ENCODE measurements at places on chromosomes 7 and 10.

DNA sequence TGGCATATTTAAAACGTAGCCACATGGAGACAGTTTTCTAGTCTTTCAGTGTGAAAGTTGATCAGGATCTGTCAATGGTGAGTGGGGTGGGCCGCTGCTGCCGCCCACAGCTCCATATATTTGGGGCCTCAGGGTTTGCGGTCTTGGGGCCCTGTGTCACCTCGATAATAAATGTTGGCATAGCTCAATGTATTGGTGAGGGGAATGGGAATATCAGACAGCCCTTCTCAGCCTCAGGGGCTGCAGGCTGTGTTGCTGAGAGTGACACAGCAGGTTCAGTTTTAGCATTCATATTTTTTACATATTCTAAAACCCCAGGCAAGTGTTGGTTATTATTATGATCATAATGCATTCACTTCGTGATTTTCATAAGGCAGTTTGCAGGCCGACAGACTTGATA is 5.3 kb downstream of the CDH23 start:
- DNase-seq = no peak

DNA sequence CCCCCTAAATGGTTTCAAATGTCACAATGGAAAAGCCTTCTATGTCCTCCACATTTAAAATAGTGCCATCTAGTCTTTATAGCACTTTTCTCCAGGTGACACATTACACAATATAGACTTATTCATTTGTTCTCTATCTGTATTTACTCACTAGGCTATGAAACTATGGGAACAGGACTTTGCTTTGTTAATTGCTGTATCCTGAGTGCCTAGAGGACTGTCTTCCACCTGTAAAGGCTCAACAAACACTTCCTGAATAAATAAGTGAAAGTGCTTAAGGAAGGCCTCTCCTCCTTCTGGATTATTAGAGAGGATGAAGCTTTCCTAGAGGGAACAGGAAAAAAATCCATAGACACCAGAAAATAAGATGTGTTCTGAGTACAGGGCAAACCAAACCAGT is 397.6 kb upstream of the LRRN3 start:
- no peak for DNase-seq

GRCh38 chr10:3426190-3426845 is 253.7 kb upstream of the PITRM1 start:
- DNase-seq = no peak

GRCh38 chr7:137287651-137288258 is 55.8 kb downstream of the PTN start:
- DNase-seq = no peak

- no peak for DNase-seq
Observed at GRCh38 chr7:141444961-141445360, 106.2 kb upstream of the AGK start.

- DNase-seq = no peak
Observed at GRCh38 chr7:46682836-46683624, 762.0 kb upstream of the IGFBP3 start.

DNA sequence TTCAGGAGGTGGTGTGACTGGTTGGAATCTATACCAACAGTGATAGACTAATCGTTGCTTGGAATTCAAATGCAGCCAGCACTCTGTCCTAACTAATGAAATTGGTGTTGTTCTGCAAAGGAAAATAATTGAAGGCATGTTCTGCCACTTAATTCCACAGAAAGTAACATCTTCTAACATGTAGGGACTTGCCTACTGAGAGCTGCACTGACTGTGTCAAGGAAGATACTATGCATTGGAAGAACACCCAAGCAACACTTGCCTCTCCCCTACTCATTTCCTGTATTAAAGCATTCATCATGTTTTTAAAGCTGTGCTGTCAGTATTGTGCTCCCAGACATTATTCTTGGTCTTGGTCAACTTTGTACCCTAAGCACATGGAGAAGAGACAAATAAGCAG is 2.7 kb upstream of the CYP3A7 start:
- DNase-seq = no peak

GRCh38 chr10:101934686-101935305 is 91.2 kb upstream of the KCNIP2 start:
- no peak for DNase-seq

DNA sequence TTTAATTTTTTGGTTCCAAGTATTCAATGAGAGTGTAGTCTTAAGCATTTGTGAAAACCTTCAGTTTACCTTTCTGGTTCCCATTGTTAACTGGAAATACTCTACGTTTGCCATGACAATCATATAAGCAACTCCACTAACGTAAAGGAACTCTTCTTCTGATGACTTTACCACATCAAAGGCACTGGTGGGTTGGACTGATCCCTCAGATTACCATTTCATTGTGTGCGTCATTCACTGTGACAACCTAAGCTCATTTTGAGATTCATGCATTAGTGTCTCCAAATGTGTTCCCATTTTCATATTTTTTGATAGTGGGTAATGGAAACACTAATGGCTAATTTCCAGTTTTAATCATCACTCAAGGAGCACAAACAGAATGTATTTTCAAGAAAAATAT is 119.9 kb upstream of the COL1A2 start:
- DNase-seq = no peak

DNA sequence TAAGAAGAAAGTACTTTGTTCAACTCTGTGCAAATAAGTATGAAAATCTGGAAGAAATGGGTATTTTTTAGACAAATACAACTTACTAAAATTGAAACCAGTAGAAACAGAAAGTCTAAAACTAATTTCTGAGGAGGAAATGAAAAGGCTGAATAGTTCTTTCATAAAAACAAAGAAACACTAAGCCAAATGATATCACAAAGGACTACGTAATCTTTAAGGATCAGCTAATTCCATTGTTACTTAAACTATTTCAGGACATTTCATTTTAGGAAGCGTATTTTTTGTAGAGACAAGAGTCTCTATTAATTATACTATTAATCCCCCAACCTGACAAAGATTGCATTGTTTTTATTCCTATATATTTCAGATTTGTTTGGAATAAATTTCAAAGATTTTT is 11.2 kb upstream of the CCSER2 start:
- DNase-seq = no peak

DNA sequence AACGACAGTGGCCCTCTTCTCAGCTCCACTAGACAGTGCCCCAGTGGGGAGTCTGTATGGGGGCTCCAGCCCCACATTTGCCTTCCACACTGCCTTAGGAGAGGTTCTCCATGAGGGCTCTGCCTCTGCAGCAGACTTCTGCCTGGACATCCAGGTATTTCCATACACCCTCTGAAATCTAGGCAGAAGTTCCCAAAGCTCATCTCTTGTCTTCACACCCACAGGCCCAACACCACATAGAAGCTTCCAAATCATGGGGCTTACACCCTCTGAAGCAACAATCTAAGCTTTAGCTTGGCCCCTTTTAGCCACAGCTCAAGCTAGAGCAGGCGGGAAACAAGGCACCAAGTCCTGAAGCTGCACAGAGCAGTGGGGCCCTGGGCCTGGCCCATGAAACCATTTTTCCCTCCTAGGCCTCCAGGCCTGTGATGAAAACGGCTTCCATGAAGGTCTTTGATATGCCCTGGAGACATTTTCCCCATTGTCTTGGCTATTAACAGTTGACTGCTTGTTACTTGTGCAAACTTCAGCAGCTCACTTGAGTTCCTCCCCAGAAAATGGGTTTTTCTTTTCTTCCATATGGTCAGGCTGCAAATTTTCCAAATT is 89.2 kb downstream of the KBTBD2 start:
- DNase-seq = no peak

- no peak for DNase-seq
Observed at GRCh38 chr7:150949971-150950491, 28.1 kb downstream of the KCNH2 start.

DNA sequence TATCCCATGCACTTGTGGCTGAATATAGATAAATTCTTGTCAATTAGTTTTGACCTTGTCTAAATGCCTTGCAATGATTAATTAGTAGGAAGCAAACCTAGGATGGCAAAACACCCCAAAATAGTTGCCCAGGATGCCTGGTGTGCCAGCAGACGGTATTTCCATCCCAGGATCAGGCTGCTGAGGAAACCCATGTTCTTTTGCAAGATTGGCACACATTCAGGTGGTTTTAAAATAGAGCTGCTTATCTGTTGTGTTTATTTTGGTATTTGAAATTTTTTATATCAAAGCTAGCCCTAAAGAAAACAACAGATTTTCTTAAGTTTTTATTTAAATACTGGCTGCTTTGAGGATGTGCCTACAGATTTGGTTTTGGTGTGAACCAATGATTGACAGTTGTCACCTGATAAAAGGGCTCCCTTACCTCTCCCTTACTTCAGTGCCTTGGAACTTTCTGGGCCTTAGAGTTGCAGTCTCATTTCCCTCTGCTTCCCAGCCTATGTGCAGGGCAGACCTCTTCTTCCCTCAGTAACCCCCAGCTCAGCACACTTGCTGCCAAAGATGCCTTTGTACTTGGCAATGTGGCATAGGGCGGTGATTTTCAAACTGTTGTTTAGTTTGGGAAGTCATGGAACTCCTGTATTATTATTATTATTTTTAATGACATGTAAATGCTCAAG is 54.0 kb downstream of the CCNY start:
- DNase-seq = no peak

DNA sequence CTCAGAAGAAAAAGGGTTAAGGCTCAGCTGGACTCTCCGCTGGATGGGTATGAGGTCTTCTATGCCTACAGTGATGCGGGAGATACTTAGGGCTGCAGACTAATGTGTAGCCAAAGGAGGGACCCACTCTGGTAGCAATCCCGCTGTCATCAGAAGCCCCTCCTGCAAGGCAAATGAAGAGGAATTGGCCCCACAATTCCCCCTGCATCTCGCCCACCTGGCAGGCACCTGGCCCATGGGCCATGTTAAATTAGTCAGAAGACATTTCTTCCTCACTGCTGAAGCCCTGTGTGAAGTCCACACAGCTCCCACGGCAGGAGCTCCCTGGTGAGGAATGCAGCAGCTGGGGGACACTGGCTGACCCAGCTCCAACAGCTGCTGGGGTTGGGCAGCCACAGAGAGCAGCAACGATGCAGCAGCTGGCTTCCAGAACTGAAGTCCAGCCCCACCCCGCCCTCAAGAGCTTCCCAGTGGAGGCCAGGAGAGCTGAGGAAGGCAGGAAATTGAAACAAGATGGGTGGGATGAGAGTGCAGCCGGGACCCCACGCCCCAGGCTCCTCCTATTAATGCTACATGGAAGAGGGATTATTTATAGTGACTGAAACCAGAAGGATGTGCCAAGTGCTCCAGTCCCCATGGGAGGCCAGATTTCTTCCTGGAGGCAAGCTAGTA is 5.5 kb downstream of the VSTM4 start:
- no peak for DNase-seq

DNA sequence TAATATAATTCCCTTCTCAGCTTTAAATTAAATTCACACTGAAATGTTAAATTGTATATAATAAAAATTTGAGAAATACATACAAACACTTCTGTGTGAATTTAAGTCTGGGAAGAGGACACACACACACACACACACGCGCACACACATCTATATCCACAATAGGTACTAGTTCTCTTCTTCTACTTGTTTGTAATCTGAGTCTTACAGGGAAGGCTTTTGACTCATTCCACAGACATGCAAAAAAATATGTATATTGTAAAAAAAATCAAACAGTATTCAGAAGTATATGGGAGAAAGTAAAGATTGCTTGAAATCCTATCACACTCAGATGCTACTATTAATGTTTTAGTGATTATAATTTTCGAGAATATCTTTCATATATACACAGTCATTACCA is 276.2 kb downstream of the MDFIC start:
- no peak for DNase-seq

- DNase-seq = no peak
Observed at GRCh38 chr7:25675789-25676474, 447.6 kb upstream of the NPVF start.

- DNase-seq = no peak
Observed at GRCh38 chr7:72335561-72336381, 76.4 kb downstream of the CALN1 start.

DNA sequence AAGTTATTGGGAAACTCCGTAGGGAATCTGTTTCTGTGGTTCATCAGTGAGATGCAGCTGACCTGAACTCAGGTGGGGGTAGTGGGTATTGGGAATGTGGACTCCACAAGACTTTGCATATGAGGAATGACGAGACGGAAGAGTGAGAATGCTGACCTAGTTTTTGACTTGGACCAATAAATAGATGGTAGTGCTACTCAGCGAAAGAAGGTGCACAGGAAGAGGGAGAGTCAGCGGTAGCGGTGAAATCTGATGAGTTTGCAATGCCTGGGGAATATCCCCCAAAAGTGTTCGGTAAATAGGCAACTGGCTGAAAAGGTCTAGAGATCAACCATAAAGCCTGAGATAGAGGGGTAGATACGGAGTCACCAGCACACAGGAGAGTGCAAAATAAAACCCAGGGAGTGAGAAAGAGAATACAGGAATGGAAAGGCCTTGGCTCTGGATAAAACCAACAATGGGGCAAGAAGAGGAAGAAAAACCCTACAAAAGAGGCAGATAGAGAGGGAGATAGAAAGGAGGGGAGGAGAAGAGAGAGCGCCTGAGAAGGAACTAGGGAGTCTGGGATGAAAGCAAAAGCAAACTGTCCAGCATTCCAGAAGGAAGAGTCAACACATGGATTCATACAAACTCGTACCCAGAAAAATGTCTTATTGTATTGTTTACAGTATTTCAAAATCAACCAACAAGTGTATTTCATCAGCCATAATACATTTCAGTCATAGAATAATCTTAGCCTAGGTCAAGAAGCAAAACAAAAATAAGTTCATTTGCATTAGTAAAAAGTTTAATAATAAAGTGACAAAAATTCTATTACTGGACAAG is 5.4 kb downstream of the ARHGAP21 start:
- no peak for DNase-seq

DNA sequence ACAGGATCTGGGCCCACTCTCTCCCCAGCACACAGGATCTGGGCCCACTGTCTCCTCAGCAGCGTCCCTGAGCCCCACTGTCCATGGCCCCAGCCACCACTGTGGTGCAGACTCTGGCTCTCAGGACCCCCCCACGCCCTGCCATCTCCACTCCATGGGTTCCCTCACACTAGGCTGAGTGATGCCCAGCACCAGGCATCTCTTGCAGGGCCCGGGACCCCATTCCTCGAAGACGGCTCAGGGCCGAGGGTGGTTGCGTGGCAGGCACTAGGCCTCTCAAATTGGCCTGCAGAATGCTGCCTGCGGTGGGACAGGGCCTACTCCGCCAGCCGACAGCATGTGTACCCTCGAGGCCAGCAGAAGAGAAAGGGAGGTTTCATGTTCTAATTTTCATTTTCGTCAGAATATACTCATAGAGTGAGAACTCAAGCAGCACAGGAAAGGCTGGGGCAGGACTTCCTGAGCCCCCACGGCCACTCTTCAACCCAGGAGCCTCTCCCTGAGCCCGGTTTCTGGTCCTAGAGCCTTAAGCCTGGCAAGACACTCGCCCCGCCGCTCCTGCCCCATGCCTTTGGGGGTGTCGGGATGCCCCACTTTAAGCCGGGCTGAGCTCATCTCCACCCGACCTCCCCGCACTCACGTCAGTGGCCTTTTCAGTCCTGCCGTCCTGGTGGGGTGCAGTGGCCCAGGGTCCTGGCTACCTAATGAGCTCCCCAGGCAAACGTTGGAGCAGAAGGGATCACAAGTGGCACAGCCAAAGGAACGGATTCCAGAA is 44.0 kb downstream of the PWWP2B start:
- DNase-seq = no peak

All from stimulated activated CD8-positive, alpha-beta memory T cell treated with anti-CD3 and anti-CD28 coated beads, Interleukin-2, amount 100 ng/mL, for 1 hour (primary cell).